NCI-H774 (cell line): ENCODE measurements at places on chromosomes 4 and X.

- DNase-seq: no peak
Observed at GRCh38 chr4:102560571-102561341, 59.6 kb downstream of the NFKB1 start.

GRCh38 chrX:70171624-70172023 is 5.7 kb upstream of the DGAT2L6 start:
- DNase-seq: no peak

DNA sequence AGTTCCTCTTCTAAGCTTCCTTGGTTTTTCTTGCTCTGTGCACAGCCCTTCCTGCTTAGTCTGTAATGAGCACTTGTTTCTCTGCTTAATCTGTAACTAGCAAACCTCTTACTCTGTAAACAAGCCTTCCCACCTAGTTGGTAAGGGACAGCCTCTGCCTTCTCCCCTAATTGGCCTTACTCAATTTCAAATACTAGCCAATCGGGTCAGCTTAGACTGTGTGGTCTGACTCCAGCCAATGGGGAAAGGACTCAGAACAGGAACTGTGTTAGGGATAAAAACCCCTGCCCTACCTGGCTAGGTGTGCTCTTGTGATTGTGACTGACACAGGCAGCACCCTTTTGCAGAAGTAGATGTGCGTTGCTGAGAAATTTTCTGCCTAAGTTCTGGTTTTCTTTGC is 136.5 kb upstream of the AADAT start:
- no peak for DNase-seq

DNA sequence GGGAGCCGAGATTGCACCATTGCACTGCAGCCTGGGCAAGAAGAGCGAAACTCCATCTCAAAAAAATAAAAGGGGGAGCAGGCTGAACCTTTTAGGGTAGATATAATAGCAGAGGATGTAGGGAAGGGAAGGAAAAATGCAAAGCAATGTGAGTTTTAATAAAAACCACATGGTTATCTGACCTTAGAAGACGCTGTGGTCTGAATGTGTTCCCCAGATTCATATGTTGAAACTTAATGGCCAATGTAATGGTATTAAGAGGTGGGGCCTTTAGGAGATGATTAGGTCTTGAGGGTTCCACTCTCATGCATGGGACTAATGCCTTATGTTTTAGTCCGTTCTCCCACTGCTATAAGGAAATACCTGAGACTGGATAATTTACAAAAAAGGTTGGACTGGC is 114.1 kb upstream of the STX18 start:
- no peak for DNase-seq

DNA sequence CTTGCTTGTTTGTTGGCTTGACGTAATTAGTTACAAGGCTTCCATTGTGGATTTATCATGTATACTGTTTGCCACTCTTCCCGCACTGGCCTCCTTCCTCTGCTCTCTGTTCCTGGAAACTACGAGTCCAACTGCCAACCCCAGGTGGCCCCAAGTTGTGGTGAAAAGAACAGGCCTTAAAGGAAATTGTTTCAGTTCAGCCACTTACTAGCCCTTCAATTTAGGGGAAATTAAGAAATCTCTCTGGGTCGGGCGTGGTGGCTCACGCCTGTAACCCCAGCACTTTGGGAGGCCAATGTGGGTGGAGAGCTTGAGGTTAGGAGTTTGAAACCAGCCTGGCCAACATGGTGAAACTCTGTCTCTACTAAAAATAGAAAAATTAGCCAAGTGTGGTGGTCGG is 28.0 kb downstream of the RBM47 start:
- DNase-seq: no peak

DNA sequence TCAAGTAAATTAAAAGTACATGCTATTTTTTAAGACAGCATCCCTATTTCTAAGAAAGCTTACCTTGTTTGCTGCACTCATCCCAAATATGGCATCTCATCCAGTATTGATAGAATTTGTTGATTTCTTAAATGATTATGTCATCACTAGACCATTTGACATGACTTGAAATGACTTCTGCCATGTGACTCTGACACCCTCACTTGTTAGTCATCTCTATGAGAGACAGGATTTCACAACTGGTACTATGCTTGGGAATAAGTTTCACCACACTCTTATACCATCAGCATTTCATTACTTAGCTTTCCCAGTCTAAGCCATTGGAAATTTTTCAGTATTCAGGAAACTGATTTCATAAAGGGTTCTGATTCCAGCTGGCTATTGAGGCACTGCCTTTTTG is 55.3 kb downstream of the TMPRSS11F start:
- DNase-seq: no peak

- no peak for DNase-seq
Observed at GRCh38 chr4:163611784-163612445, 117.4 kb downstream of the TMA16 start.

DNA sequence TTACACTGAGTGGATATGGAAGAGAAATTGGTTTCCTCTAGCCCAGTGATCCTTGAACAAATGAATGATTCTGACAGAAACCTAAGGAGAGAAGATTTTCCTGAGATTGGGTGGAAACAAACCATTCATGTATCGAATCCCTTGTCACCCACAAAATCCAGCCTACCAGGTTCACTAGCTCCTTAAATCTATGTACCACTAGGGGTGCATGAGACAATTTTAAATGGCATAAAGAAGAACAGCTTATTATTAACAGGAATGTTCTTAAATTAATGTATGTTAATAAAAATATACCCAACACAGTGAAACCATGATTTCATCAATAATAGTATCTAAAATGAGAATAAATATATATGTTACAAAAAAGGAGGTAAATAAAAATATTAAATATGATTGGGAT is 118.4 kb upstream of the LNX1 start:
- DNase-seq: no peak

DNA sequence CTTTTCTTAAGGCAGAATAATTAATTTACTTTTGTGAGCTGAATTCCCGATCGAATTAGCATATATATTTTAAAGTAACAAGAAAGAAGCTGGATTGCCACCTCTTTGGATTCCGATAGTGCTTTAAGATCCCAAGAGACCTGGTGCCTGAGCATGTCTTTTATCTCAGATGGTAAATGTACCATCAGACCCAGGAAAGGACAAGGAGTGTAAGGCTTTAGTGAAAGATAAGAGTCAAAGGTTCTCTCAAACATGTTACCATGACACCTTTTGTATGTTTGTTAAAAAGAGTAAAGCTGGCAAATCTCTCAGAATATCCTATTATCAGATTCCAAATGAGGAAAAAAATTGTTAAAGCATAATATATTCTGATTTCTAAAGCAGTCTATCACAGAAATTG is 198.8 kb downstream of the PPP3CA start:
- DNase-seq: no peak

DNA sequence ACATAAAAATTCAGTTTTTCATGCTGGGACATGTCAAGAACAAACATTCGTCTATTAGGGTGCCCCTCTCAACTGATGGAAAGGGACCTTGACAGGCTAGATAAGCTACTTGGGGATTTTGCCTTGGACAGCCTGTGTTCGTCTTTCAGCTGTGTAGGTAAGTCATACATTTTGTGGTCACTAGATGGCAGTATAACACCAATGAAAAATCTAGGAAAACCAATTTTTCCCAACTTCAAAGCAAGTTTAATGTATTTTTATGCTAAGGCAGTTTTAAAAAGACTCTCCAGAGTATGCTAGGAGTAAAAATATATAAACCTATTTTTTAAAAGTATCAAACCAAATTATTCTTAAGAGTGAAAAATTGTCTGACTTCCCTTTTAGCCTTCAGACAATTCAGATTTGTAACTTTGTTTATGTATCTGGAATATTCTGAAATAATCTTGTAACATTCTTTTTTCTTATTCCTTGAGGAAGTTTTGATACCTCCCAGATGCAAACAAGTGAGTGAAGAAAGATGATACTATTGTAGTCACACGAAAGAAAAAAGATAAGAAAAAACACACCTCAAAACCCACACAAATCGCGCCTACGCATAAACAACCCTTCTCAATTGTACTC is 158.3 kb downstream of the CPE start:
- peak; percentile 1 for DNase-seq

DNA sequence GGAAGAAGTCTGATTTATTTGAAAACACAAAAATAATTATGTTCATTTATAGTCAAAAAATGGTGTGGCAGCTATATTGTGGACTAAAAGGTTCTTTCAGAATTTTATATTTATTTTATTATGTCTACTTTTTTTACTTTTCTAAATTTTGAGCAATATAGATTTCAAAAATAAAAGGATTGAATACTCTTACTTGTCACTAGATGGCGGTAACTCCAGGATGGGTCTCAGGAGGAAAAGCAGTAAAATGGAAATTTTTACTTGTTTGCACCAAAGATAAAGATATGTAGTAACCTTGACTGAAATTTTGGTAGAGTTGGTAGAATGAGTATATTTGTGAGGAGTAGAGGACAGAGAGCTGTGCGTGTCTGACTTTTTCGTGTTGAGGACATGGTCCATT is 14.5 kb upstream of the DACH2 start:
- no peak for DNase-seq

DNA sequence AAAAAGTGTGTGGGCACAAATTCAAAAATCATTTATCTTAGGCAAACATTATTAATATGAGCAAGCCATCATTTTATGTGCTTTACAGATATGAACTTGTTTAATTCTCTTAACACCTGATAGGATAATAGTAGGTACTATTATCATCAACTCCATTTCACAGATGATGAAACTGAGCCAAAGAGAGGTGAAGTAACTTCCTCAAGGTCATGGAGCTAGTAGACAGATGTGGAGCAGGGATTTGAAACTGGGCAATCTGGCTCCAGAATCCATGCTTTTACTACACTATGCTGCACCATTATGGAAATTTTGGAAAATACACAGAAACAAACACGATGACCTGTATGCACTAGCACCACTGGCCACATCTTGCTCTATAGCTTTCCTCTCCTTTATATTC is 1.0 kb upstream of the PIN4 start:
- DNase-seq: no peak

- no peak for DNase-seq
Observed at GRCh38 chr4:20735931-20736330, 35.7 kb downstream of the PACRGL start.

DNA sequence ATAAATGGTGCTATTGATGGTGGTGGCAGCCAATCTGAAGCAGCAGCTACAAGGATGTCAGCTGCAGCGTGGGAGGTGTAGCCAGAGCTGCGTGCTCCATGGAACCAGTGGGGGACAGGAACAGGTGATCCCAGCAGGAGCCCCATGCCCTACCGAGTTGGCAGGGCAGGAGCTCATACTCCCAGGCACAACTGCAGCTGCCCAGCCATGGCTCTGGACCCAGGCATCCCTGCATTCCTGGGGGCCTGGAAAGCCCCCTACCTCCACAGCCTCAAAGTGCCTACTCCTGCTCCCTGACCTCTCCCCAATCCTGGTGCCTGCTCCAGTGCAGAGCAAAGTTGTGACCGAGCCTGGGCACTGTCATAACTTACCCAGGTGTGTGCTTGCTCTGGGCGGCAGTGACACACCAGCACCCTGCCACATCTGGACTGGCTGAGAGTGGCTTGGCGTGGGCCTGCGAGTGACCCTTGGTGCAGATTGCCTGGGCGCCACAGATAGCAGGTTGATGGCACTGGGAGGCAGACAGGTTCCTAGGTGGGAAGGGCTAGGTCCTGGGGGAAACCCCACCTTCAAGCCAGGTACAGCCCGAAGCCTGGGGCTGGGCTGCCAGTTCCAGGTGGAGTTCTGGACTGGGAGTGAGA is 101.1 kb downstream of the DCAF12L2 start:
- no peak for DNase-seq

- DNase-seq: no peak
Observed at GRCh38 chr4:11263208-11263607, 165.5 kb downstream of the HS3ST1 start.

GRCh38 chr4:98601708-98602107 is 56.7 kb downstream of the TSPAN5 start:
- no peak for DNase-seq

DNA sequence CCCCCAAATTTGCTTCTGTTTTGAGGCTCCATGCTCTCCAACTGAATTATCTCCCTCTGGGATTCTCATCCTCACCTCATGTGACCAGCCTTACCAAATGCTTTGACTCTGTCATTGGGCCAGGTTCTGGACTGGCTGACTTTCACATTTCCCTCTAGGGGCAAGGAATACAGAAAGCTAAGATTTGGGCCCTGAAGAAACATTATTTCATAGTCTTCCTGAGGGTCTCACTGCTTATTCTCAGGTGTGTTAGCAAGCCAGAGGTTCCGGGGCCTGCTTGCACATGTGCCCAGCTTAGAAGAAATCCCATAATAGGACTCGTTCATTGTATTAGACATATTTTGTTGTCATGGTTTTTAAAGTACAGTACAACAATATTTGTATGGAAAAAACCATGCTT is 62.6 kb upstream of the TEX13D start:
- no peak for DNase-seq
